ENCODE measurements at places on chromosomes 6 and 20. TPM values are rescaled to one million over a fixed set of nuclear protein-coding genes. Genes with fewer than 3 reads are reported as not detected.

DNA sequence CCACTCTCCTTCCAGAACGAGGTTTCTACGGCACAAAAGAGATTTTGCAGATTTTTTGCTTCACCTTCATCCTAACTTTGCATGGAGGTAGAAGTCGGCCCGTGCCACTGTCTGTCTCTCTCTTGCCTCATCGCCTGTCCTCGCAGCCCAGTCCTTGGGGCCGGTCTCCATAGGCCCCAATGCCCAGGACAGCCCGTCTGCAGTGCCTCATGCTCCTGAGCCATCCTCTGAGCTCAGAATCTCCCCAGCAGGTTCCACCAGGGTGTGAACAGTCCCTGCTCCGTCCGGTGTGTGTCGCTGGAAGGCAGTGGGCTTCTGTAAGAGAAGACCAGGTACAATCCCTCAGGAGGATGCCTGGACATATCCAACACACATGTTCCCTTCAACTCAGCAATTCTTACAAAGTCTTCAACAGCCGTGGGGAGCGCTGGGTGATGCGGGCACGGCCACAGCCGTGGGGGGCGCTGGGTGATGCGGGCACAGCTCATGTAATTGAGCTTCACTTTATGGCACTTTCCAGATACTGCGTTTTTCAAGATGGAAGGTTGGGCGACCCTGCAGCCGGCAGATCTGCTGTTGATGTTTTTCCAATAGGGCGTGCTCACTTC, 231.9 kb downstream of the DLL1 start:
- no peaks in the 10 kb centered on the region for H3K27me3 ChIP-seq
- H3K36me3 ChIP-seq, result no peaks in the 10 kb centered on the region
- H3K4me3 ChIP-seq, result no peak overlapping the region
- DNase-seq, result no peak
- no peaks in the 10 kb centered on the region for H3K4me1 ChIP-seq

- no peaks in the 10 kb centered on the region for H3K27me3 ChIP-seq
- no peak overlapping the region for H3K27ac ChIP-seq
- no peak for DNase-seq
- peaks cover 19% of the 10 kb centered on the region for H3K4me1 ChIP-seq
Observed at GRCh38 chr20:50865591-50865990, 65.6 kb downstream of the ADNP start.

DNA sequence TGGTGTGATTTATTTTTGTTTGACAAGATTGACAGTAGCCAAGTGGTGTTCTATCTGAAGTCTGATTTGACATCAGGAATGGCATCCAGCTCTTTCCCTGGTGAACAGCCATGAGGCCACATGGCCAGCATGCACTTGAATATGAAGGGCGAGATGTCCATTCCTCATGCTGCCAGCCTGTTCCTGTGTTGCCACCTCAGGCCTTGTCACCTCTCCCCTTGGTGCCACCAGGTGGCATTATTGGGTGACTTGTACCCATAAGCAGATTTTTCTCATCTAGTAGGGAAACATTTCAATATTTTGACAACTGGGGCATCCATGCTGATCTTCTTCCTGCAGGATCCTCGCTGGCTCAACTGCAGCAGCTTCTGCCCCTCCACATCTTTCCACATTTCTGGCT, 199.1 kb downstream of the ERMARD start:
- no peak overlapping the region for H3K4me3 ChIP-seq
- no peaks in the 10 kb centered on the region for H3K4me1 ChIP-seq
- no peaks in the 10 kb centered on the region for H3K27me3 ChIP-seq
- no peaks in the 10 kb centered on the region for H3K36me3 ChIP-seq

Gene WFDC2
- not detected for total RNA-seq

Gene PARD6B
- 0.90 TPM for total RNA-seq
